Stimulated activated CD8-positive, alpha-beta memory T cell treated with anti-CD3 and anti-CD28 coated beads, Interleukin-4, amount 100 ng/mL, for 1 hour (primary cell): ENCODE measurements at places on chromosomes 2 and 18.

DNA sequence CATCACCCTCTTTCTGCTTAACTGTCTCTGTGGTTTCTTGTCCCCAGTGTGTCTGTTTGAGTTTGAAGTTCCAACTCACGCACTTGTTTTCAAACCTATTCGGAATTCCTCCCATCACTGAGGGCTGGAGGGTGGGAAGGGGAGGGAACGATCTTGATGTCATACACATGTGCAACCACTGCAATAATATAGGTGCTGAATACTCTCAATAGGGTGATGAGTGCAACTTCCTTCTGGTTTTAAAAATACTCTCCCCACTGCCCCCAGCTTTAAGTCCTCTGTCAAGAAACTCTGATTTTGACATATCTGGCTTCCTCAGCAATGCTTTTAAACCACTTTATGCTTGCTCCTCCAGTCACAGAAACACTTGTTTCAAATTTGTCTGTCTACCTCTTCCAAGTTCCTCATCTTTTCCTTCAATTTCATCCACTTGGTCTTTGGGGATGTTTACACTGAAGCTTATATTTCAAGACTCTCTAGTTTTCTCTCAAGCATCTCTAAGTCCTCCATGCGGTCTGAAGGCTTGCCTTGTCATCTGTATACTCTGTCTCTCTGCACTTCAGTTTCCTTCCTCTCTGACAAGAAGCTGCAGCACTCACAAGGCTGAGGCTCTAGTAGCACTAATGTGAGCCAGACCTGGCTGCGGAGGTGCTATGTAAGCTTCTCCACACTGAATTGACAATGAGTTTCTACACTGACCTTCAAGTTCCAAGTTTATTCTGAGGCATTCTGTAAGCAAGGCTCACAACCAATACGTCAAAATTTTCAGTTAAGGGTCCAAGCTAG, 422.3 kb downstream of the ZEB2 start:
- no peak for DNase-seq

- DNase-seq = no peak
These were observed 44.3 kb upstream of the ASB1 start for GRCh38 chr2:238382381-238382781.

GRCh38 chr2:222477962-222478608, 53.7 kb downstream of the SGPP2 start:
- no peak for DNase-seq

GRCh38 chr2:156077041-156077742, 255.3 kb downstream of the NR4A2 start:
- DNase-seq = no peak

- no peak for DNase-seq
These were observed 22.6 kb downstream of the FOXI3 start for GRCh38 chr2:88429929-88430328.

DNA sequence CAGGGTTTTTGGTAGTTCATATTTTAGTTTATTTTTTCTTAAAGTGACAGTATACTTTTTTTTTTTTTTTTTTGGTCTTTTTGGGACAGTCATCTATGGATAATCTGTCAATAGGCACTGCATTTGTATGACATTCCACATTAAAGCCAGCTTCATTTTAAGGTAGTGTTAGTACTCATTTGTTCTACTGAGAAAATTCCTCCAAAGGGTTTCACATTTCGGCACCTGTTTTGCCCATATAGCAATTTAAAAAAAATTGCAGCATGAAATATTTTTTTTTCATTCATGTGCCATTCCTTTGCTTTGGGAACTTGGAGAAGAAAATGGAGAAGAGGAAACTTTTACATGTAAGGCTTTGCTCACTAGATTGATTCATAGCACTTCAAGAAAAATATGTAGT, 276.3 kb upstream of the TCF4 start:
- DNase-seq = no peak

- no peak for DNase-seq
These were observed 49.8 kb upstream of the NAB1 start for GRCh38 chr2:190599073-190599472.

DNA sequence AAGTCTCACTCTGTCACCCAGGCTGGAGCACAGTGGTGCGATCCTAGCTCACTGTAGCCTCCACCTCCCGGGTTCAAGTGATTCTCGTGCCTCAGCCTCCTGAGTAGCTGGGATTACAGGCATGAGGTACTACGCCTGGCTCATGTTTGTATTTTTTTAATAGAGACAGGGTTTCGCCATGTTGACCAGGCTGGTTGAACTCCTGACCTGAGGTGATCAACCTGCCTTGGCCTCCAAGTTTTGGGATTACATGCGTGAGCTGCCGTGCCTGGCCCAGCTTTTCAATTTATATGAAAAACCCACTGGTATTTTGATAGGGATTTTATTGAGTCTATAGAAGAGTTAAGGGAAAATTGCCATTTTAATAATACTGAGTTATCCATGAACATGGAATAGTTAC, 63.3 kb downstream of the XRCC5 start:
- no peak for DNase-seq

DNA sequence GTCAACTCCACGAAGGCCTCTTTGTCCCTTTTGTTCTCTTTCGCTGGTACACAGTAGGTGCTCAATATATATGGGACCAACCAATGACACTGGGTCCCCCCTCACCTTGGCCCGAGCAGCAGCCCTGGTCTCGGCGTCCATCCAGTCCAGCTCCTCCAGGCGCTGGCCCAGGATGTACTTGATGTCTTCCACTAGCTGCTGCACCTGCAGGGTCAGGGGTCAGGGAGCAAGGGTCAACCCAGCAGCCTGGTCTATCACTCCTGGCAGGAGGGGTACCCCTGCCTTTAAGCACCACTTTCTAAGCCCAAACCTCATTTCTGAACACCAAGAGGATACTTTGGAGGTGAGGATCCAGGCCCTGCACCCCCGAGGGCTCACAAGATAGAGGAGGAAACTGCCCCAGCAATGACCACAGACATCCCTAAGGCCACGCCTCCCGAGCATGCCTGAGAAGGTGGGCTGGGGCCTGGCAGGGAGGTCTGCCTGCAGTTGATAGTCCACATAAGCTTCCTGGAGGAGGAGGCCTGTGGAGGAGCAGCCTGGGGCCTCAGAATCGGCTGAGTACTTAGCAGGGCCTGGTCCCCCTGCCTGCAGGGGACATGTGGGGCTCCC, 4.2 kb downstream of the ECEL1 start:
- DNase-seq = no peak

GRCh38 chr2:122237450-122237849, 482.0 kb downstream of the TSN start:
- no peak for DNase-seq

GRCh38 chr18:22465859-22466457, 48.2 kb upstream of the CTAGE1 start:
- DNase-seq = peak; percentile 15

GRCh38 chr2:65992198-65992554, 442.7 kb upstream of the MEIS1 start:
- DNase-seq = no peak

- no peak for DNase-seq
These were observed 1241.1 kb upstream of the ZEB2 start for GRCh38 chr2:145760781-145761649.

GRCh38 chr18:12518326-12518725, 110.6 kb downstream of the PRELID3A start:
- no peak for DNase-seq

DNA sequence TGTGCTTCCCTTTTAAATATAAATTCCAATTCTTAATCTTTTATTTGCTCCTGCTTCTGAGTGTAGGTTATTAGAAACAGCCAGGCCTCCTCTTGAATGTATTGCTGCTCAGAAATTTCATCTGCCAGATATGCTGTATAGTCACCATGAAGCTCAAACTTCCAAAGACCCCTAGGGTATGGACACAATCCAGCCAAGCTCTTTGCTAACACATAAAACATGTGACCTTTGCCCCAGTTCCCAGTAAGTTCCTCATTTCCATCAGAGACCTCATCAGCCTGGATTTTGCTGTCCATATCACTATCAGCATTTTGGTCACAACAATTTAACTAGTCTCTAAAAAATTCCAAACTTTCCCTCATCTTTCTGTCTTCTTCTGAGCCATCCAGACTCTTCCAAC, 75.2 kb downstream of the MAP2 start:
- no peak for DNase-seq

GRCh38 chr2:11068856-11069526, 86.3 kb upstream of the SLC66A3 start:
- no peak for DNase-seq

DNA sequence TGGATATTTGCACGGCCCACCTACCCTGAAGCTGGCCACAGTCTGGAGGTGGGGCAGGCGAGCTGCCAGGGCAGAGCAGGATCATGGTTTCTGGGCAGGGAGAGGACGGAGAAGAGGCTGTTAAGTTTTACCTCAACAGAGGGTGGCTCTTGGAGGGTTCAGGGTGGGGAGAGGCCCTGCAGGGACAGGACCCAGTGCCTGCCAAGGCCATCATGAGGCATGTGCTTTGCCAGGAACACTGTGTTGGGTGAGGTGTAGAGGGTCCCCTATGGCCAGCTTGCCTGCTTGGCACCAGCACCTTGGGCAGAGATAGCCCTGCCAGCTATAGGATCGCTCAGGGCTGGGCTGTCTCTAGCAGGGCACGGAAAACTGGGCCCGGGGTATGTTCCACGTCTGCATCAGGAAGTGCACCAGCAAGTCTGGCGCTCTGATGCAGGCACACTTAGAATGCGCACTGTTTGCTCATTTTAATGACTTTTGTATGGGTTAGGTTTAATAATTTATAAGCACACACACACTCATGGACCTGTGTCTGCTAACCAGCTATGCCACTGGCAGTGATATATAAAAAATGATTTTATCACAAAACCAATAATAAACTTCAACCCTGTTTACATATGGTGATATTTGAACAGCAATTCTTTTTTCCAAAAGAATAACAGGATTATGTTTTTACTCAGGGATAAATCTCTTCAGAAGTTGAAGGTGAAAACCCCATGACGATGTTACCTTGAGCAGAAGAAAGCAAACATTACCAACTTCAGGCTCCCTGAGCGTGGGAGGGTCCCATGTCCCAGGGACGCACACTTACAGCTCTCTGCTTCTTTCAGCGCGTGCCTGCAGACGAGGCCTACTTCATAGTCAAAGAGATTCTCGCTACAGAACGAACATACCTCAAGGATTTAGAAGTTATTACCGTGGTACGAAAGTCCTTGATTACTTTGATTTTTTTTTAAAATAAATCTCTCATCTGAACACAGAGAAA, 46.4 kb downstream of the STK25 start:
- no peak for DNase-seq

DNA sequence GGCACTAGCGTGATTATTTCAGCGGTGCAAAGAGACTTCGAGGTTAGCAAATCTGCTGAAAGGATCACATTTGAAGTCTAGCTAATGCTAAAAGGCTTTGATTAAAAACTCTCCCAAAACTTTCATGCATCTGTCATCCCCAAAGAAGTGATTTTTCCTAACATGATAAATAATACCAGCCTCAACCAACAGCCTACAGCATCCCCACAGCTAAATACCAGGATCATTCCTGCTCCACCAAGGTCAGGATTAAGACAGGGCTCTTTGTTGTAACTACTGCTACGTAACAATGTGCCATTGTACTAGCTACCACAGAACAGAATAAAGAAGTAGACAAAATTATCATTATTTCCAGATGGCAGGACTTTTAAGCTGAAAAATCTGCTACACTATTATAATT, 1.6 kb downstream of the OR6B3 start:
- no peak for DNase-seq

DNA sequence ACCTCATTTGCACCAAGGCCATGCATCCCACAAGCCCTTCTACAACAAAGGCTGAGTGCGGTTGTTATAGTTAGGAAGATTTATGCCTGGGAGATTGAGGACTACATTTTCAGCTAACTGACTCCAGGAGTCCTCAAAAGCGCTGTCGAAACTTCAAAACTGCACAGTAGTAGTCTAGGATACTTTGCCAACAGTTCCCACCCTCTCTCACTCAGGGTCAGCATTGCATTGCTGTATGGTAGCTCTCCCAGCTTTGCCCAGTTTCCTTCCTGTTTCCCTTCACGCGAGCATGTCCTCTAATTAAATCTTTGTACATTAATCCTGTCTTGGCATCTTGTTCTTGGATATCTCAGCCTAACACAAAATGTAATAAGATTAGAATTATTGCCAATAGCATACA, 420.6 kb upstream of the UBE2E3 start:
- DNase-seq = no peak

DNA sequence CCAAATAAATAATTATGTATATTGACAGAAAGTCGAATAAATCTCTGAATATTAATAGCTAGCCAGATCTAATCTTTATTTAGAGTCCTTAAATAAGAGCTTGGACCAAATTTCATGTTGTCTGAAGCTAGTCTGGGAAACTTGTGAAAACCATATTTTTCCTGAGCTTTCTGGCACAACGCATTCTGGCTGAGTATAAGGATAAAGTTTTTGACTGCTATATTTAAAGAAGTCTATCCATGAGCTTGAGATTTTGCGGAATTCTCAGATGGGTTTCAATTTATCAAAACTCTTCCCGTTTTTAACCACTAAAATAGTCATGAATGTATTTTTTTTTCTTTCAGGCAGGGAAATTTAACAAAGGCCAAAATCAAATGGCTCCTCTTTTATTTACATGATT, 23.8 kb downstream of the FAP start:
- no peak for DNase-seq

- DNase-seq = no peak
These were observed 43.1 kb upstream of the EML4 start for GRCh38 chr2:42125841-42126594.

GRCh38 chr18:46264255-46264654, 160.1 kb downstream of the HAUS1 start:
- DNase-seq = no peak

- DNase-seq = no peak
These were observed 120.2 kb upstream of the ZNF516 start for GRCh38 chr18:76615065-76615733.

GRCh38 chr18:59814891-59815290, 84.9 kb upstream of the PMAIP1 start:
- DNase-seq = no peak

DNA sequence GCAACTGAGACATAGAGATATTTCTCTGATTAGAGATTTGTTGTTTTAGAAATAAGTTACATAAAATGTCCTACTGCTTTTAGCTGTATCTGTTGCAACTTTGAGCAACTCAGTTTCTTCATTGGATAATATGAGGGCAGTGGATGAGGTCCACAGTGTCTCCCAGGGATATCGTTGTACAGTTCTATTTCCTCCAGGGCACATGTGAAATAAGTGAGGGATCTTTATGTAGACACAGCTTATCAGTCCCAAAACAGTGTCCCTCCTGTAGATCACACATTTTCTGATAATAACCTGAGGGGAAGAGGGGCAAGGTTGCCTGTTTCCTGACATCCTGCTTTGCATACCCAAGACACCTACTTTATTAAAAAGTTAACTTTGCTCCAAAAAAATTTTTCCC, 1231.2 kb upstream of the ZEB2 start:
- no peak for DNase-seq

DNA sequence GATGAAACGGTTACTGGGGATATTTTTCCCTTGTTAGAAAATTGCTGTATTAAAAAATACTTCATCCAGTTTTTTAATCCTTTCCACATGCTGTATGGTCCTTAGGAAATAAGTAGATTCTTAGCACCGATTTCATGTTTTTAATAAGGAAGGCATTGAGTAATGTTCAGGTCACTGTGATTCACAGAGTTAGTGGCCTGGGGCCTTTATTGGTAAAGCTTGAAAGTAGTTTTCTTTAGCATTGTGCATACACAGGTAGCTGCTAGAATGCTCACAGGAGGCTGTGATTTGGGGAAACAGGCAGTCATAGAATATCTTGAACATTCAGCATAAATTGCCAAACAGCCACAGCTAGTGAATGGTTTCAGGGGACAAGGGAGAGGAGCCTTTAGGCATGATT, 79.8 kb downstream of the XRCC5 start:
- DNase-seq = no peak
